MV-4-11 (cell line): ENCODE measurements at places on chromosomes 2 and 18.

DNA sequence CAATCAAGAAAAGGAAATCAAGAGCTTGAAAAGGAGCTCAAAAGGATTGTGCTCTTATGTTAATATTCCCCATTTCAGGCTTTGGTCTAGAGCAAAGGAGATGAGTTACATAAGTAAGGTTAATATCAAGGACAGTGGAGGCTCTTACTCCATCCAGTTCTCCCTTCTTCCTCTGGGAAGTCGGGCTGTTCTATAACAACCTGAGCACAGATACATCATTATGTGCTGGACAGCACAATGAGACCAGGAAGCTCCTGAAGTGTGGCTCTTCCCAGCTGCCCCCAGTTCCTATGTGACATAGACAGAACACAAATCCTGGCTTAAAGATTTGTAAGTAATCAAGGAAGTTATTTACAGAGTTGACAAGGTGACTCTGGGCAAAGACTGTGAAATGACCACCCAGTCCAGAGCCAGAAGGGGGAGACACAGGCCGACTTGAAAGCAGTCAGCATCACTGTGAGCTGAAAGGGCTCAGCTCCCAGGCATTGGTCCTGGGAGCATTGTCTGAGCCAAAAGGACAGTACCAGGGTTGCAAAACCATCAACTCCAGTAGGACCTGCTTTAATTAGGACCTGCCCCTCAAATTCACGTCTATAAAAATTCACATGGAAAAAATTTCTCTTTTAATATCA is 917.6 kb upstream of the ACVR2A start:
- DNase-seq, result peak; percentile 30

DNA sequence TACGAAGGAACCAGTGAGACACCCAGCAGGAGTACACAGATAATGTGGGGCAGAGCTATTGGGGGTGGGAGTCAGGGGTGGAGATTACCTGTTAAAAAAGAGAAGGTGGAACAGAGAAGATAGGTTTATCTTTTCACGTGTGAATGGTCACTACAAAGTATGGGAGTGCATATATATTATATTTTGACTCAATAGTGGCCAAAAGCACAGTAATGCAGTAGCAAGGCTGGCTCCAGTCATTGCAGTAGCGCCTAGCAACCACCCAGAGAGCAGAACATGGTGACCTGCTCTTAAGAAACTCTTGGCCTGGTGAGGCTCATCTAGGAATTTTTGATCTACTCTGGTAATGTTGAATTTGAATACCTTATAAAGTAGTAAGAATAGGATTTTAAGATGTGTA is 1.0 kb downstream of the IMPACT start:
- DNase-seq, result peak; percentile 13

DNA sequence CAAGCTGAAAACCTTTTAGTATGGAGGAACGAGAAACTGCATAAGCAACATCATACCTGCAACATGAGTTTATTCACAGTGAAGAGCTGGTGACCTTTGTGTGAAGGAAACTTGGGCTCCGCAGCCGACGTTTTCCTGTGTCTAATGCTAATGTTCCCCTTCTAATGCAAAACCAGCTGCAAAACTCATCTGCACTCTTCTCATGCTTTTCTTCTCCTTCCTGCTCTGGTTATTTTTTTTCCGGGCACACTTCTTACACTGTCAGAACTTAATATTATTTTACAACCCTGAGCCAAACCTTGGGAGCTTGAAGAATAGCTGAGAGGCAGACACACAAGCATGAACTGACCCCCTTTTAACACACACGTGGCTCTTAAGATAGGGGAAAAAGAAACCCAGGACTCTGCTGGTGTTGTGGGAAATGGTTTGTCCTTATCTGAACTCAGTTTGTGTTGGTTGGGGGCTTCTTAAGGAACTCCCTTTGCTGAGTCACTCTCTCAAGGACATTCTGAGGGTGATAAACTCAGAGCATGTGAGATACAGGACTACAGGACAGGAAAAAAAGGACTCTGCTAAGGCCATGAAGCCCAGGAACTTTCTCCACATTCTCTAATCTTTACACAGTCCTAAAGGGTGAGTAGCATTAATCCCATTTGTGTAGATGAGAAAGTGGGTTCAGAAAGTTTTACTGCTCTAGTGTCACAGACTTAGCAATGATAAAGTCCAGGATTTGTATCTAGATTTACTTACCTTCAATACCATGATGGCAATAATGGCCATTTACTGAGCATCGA is 439.3 kb upstream of the TRIB2 start:
- DNase-seq, result no peak

DNA sequence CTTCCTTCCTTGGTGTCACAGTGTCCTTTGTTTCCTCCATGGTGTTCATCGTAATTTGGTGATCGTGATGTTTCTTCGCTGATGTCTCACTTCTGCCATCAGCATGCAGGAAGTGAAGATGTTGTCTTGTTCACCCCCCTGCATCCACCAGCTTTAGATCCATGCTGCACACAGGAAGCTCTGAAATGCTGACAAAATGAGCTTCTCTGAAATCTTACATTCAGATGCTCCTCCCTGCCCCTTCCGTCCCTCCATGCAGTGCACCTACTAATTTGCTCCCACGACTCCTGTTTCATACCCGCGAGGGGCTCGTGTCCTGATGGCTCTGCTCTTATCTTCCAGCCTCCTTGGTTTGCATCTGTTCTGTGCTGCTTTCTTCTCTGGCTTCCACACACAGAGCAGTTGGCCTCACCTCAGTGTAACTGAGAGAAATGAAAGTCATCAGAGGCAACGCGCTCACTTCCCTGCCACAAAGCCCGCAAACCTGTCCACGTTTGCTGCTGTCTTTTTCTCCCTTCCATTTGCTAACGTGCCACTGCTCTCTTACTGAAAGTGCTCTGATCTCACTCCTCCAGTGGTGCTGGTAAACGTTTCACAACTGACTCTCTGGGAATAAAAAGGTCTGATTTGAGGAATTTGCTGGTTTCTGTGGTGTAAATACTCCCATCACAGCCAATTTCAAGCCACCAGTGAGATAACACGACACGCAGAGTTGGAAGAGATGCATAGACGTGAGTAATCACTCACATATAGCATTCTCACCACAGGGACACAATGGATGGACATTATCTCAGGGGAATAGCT is 41.0 kb upstream of the MGAT4A start:
- peak; percentile 71 for DNase-seq
